ENCODE measurements at places on chromosomes 5 and 9. TPM values are rescaled to one million over a fixed set of nuclear protein-coding genes. Genes with fewer than 3 reads are reported as not detected.

DNA sequence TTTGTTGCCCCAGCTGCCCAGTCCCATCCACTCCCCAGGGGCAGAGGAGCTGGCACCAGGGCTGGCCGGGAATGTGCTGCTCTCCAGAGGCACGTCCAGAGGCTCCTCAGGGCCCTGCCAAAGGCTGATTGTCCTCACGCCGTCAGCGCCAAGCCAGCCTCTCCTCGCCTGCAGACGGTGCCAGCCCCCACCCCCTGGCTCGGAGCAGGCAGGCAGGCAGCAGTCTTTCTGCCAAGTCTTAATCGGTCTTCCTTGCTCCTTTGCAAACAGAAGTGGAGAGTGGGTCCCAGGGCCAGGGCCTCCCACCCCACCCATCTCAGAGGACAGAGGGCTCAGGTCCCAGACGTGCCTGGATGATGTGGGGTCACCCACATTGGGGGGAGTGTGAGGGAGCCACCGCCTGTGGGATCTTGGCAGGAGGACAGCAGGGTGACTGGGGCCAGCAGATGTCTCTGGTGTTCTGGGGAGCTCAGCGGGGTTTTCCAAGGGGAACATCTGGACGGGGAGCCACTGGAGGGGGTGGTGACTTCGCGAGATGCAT lies 36.3 kb downstream of the FAM163B start:
- H3K27me3 ChIP-seq, result peaks cover 16% of the 10 kb centered on the region
- no peaks in the 10 kb centered on the region for H3K36me3 ChIP-seq
- no peak for DNase-seq
- H3K4me3 ChIP-seq, result no peak overlapping the region

DNA sequence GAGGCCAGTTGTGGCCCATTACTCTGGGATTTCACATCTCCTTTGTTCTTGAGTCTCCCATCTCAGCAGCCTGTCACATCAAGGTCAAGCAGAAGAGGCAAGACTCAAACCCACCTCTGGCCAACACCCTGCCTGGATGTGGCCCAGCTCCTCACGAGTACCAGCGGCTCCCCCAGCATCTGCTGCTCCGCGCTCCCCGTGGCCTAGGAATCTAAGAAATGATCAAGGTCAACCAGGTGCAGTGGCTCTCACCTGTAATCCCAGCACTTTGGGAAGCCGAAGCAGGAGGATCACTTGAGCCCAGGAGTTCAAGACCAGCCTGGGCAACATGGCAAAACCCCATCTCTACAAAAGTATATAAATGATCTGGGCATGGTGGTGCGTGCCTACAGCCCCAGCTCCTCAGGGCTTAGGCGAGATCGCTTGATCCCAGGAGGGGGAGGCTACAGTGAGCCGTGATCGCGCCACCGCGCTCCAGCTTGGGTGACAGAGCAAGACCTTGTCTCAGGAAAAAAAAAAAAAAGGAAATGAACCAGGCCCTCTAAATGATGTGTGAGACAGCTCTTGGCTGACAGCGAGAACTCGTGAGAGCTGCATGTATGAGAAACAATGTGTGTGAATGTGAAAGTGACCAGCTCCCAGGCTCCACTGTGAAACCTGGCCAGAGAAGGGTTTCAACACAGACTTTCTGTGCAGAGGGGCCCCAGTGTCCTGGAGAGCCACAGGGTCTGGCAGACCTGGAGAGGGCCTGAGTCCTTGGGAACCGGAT lies 61.6 kb upstream of the ANGPTL2 start:
- DNase-seq, result peak; percentile 44
- no peak overlapping the region for H3K27ac ChIP-seq
- H3K36me3 ChIP-seq, result no peaks in the 10 kb centered on the region
- H3K4me1 ChIP-seq, result no peaks in the 10 kb centered on the region
- H3K27me3 ChIP-seq, result no peaks in the 10 kb centered on the region

DNA sequence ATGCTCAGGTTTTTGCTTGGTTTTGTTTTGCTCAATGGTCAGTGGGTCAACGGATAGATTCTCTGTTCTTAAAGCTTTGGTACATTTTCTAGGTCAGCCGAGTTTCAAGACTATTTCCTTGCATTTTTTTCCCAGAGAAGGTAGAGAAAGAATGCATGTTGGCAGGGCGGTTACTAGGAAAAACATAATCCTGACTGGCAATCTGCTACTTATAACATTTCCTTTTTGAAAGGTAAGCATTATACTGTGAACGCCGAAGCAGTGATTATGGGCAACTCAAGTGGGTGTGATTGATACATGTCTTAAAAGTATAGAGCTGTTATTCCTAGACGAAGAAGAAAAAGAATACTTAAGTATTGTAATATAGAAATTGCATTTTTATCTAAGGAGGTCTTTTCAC lies 273.2 kb downstream of the MAST4 start:
- no peak overlapping the region for H3K4me3 ChIP-seq
- no peak overlapping the region for H3K27ac ChIP-seq
- DNase-seq, result no peak
- H3K36me3 ChIP-seq, result no peaks in the 10 kb centered on the region
- peaks cover 4% of the 10 kb centered on the region for H3K27me3 ChIP-seq

- DNase-seq, result no peak
- H3K4me1 ChIP-seq, result no peaks in the 10 kb centered on the region
- H3K36me3 ChIP-seq, result no peaks in the 10 kb centered on the region
These were observed 12.0 kb upstream of the PCSK5 start for GRCh38 chr9:75878488-75878860.

Gene LCN10
- total RNA-seq, result 0.21 TPM

GRCh38 chr5:100519075-100519474 lies 16.1 kb upstream of the FAM174A start:
- H3K4me3 ChIP-seq, result no peak overlapping the region
- H3K4me1 ChIP-seq, result no peaks in the 10 kb centered on the region
- no peak for DNase-seq

Gene WDR38
- not detected for total RNA-seq

Gene GPR21
- total RNA-seq, result 1.4 TPM

Gene EIF4EBP3
- total RNA-seq, result 8.6 TPM

DNA sequence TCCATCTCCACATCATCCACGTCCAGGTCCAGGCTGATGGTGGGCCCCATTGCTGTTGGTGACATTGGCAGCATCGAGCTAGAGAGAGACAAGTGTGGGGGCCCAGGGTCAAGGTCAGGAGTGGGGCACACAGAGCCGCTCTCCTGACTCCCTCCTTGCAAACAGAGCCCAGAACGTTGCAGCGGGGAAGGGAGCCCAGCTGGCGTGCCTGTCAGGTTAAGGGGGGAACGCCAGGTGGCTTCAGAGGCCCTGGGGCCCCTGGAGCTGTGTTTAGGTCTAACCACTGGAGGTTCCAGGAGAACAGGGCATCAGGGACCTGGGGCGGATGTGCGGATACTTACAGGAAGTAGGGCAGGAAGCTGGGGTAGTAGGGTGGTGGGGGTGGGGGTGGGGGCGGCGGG lies 7.5 kb downstream of the RNF44 start:
- H3K4me1 ChIP-seq, result peaks cover 31% of the 10 kb centered on the region
- no peaks in the 10 kb centered on the region for H3K36me3 ChIP-seq
- peak overlapping the region; percentile 83 for H3K4me3 ChIP-seq
- no peaks in the 10 kb centered on the region for H3K27me3 ChIP-seq
- DNase-seq, result no peak

DNA sequence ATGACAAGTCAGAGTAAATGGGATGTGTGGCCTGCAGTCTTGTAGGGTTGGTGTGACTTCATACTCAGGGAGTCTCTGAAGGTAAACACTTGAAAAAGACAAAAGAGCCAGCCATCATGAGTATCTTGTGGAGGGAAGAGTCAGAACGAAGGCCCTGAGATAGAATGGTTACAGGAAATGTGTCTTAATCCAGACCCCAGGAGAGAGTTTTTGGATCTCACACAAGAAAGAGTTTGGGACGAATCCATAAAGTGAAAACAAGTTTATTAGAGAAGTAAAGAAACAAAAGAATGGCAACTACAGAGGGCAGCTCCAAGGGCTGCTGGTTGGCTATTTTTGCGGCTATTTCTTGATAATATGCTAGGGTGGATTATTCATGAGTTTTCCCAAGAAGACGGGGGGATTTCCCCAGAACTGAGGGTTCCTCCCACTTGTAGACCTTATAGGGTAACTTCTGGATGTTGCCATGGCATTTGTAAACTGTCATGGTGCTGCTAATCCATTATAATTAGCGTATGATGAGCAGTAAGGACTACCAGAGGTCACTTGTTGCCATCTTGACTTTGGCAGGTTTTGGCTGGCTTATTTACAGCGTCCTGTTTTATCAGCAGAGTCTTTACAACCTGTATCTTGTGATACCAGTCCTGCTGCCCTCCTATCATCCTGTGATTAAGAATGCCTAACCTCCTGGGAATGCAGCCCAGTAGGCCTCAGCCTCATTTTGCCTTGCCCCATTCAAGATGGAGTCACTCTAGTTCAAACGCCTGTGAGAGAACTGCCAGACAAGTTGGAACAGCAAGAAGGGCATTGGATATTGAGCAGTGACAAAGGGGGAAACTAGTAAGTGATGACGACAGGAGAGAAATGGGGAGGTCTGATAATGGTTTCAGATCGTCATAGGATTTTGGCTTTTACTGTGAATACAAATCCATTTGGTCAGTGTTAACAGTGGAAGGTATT lies 34.0 kb downstream of the MTRR start:
- DNase-seq, result no peak
- no peak overlapping the region for H3K4me3 ChIP-seq
- H3K36me3 ChIP-seq, result peaks cover 74% of the 10 kb centered on the region
- peaks cover 4% of the 10 kb centered on the region for H3K4me1 ChIP-seq
- no peaks in the 10 kb centered on the region for H3K27me3 ChIP-seq

- H3K4me1 ChIP-seq, result peaks cover 23% of the 10 kb centered on the region
- peak; percentile 77 for DNase-seq
- H3K27ac ChIP-seq, result peak overlapping the region; percentile 93
- peak overlapping the region; percentile 84 for H3K4me3 ChIP-seq
- no peaks in the 10 kb centered on the region for H3K36me3 ChIP-seq
These were observed 99.8 kb downstream of the EFNA5 start for GRCh38 chr5:107570805-107571531.

DNA sequence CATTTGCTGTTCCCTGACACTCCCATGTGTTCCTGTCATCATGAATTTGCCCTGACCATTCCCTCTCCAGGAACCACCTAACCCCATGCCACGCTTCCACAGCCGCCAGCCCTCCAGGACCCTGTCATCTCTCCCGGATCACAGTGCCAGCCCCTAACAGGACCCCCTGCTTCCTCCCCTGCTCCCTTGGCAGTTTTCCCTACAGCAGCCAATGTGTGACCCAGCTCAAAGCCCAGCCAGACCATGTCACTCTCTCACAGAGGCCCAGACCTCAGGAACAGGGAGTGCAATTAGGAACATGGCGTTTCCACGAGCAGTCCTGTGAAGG lies 8.1 kb downstream of the FOXE1 start:
- H3K27me3 ChIP-seq, result peaks cover 77% of the 10 kb centered on the region
- no peaks in the 10 kb centered on the region for H3K4me1 ChIP-seq
- H3K4me3 ChIP-seq, result no peak overlapping the region

Gene CATSPER3
- total RNA-seq, result not detected

Gene LCN15
- not detected for total RNA-seq

Gene FYB1
- total RNA-seq, result 72.8 TPM

DNA sequence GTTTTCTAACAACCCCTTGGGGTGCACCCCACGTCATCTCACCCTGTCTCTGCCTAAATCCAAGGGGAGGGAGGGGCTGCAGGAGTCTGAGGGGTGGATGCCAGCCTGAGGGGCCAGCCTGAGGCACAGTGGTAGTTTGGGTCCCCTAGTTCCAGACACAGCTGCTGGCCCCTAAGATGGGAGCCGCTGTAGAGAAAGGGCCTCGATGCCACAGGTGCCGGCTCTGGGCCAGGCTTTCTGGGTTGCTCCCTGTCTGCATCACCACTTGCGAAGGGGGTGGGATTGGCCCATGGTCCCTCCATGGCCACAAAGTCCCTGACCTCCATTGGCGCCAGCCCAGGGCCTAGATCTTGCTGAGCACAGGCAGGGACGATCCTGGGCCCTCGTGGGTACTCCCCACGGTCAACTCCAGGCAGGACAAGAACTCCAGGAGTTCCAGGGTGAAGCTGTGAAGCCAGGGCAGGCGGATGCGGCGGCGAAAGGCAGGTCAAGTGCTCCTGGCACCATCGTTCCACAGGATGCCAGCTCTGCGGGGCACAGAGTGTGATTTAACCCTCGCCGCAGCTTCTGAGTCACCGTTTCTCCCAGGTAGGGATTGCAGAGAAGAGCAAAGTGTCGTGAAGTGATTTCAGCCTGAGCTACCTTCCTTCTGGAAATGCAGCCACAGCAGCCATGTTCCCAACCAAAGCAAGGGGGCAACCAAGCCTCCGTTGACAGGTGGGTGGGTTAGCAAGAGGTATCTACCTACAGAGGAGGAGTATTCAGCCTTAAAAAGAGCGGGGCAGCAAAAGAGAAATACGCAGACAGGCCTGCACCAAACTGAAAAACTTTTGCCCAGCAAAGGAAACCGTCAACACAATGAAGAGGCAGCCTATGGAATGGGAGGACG lies 41.6 kb upstream of the EXOC3 start:
- no peaks in the 10 kb centered on the region for H3K36me3 ChIP-seq
- H3K4me1 ChIP-seq, result peaks cover 12% of the 10 kb centered on the region
- H3K27ac ChIP-seq, result no peak overlapping the region
- no peak overlapping the region for H3K4me3 ChIP-seq
- peaks cover 24% of the 10 kb centered on the region for H3K27me3 ChIP-seq
- DNase-seq, result no peak

- DNase-seq, result no peak
- peaks cover 8% of the 10 kb centered on the region for H3K4me1 ChIP-seq
- H3K27me3 ChIP-seq, result peaks cover 28% of the 10 kb centered on the region
- H3K36me3 ChIP-seq, result no peaks in the 10 kb centered on the region
- no peak overlapping the region for H3K27ac ChIP-seq
These were observed 44.5 kb upstream of the NR5A1 start for GRCh38 chr9:124551472-124552272.

Gene CCL27
- total RNA-seq, result not detected

Gene IL9
- 3.0 TPM for total RNA-seq

Gene ROPN1L
- 2.6 TPM for total RNA-seq

DNA sequence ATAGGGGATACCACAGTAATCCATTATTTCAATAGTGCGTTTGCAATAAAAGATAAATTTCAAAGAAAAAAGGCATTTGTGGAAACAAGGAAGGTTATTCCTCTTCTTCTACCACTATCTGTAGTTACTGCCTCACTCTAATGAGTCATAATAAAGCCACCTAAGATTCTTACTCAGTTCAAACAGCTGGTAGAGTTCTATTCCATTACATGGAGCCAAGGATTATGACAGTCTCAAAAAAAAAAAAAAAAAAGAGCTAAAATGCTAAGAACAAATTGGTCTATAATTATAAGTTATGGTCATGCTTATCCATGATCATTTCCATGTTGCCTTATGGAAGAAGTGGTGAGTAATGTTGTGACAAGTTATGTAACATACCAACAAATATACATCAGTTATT lies 46.3 kb downstream of the DENND1A start:
- no peaks in the 10 kb centered on the region for H3K27me3 ChIP-seq
- peaks cover 4% of the 10 kb centered on the region for H3K36me3 ChIP-seq
- H3K27ac ChIP-seq, result no peak overlapping the region
- DNase-seq, result no peak

Gene TRIP13
- total RNA-seq, result 30.9 TPM

DNA sequence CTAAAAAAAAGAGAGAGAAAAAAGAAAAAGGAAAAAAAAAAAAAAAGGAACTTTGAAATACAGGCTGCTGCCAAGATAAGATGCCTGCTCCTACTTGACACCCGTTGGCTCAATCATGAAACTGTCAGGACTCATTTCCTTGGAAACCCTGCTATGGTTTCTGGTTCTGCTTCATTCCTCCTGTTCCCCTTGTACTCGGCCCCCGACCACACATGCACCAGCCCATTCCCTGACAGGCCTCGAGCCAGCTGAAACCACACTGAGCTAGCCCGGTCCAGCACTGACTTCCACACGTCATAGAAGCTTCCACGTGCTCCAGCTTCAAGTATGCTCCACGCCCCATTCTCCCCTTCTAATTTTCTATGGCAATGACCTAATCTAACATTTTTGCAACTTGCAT lies 93.2 kb downstream of the MYO10 start:
- DNase-seq, result no peak
- H3K4me3 ChIP-seq, result no peak overlapping the region
- H3K27me3 ChIP-seq, result peaks cover 7% of the 10 kb centered on the region
- no peaks in the 10 kb centered on the region for H3K36me3 ChIP-seq

Gene ZFP2
- total RNA-seq, result not detected

Gene PPP3R2
- not detected for total RNA-seq

Data from natural killer cell treated with Interleukin-12 subunit alpha and Interleukin-12 subunit beta and Interleukin-15 and Interleukin-18, amount 100 ng/mL, for 72 hours (primary cell).